ENCODE measurements at places on chromosomes 5 and 9.

GRCh38 chr9:133562611-133563290 lies 28.2 kb downstream of the ADAMTSL2 start:
- DNase-seq: no peak

DNA sequence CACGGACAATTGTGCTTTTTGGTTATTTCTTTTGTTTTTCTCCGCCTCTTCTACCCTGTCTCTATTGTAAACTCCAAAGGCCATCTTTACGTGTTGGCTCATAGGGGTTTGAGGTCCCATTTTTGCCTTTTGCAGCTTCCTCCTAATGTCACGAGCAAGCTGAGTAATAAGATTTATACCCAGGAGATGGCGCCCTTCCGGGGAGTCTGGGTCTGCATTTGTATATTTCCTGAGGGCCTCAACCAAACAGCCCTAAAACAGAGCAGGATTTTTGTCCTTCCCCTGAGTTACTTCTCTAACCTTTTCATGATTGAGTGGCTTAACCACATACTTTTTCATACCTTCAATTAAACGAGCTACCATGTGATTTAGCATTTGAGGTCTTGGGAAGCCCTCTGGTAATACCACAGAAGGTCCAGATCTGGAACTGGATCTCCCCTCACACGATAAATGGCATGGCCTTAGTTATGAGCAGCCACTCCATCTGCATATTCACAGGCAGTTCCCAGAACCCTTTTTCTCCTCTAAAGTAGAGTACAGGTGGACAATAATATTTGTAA lies 11.2 kb upstream of the CFAP95 start:
- DNase-seq: no peak

- no peak for DNase-seq
Observed at GRCh38 chr5:172438319-172438668, 16.0 kb downstream of the SH3PXD2B start.

GRCh38 chr5:14202462-14202861 lies 59.3 kb downstream of the TRIO start:
- no peak for DNase-seq

DNA sequence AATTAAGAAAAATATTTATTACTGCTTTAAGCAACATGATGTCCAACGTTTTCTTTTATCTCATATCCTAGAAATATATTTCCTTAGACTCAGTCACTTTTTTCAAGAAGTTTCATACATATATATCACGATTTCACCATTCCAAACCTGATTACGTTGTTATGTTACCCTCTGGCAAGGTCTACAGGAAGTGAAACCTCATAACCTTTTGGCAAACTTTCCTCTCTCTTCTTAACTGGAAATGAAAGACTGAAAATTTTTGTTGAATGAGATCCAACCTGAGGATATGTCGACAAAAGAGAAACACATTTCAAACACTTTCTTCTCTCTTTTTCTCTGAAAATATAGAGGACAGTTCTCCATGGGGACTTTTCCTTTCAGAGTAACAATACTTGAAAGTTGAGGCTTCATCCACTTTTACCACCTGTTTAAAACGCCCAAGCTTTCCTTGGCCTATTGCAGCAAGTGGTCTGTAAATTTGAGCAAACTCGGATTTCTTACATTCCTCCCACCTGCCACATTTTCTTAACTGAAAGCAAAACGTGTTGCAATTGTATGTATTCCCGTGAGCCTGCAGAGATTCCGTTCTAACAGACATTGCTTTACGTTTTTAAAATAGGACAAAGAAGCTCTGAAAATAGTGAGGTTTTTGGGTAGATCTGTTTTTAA lies 298.1 kb downstream of the CETN3 start:
- DNase-seq: no peak

DNA sequence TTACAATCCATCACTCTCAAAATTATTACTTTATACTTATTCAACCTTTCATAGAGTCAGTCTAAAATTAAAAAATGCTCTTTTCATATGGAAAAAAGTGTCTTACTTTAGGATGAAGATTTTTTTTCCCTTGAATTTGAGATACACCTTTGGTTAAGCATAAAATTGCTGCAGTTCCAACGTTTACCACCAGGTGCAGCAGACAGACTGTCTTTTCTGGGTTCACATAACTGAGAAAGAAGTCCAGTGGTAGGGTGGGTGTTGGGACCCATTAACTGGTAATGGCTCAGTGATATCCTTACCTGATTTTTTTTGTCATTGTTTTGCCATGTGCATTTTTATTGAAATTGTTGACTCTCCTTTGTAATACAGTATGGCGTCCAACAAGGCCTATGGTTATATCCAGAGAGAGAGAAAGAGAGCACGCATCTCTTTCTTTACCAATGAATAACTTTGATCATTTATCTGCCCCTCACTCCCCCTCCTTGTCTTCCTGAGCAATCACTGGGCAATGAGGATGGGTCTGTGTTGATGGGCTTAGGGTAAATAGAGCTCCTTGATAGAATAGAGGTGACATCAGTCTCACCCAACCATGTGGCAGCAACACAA lies 98.4 kb downstream of the FBXL7 start:
- peak; percentile 64 for DNase-seq

- no peak for DNase-seq
Observed at GRCh38 chr5:56206126-56206910, 26.8 kb downstream of the ANKRD55 start.

DNA sequence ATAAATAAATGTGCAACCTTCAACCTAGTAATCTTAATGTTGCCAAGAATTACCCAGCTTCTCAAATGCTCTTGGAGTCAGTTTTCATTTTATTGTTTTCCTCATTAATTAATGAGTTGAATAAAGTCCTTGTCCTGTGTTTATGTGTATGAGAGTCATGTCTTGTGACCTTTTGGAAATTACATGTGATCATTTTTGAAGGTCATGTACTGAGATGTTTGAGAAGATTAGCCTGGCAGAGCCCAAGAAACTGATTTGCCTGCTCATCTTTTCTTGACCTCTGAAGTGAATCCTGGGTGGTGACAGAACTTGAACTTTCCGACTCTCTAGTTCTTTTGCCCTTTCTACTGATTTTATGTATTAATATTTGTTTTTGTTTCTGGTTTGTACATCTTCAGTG lies 15.4 kb downstream of the ANKRA2 start:
- DNase-seq: no peak

GRCh38 chr9:88746029-88746742 lies 211.2 kb downstream of the NXNL2 start:
- no peak for DNase-seq

- DNase-seq: no peak
Observed at GRCh38 chr9:110073356-110073905, 134.5 kb downstream of the C9orf152 start.

DNA sequence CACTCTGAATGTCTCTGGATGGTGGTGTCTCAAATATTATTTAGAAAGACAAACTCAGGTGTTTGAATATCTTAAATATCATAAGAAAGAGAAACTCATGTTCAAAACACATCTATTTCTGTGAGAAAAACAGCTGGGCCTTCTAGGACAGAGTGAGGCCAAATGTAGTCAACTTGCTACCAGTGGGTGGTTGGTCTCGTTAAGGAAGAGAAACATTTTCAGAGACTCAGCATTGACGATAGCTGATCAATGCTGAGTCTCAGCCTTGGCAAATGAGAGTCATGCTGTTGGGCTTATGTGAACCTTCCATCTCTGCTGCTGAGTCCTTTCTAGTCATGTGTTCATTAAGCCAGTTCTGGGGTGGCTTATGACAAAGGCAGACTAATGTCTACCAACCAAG lies 418.0 kb downstream of the CETN3 start:
- no peak for DNase-seq

- DNase-seq: no peak
Observed at GRCh38 chr9:134625361-134626068, 16.1 kb upstream of the COL5A1 start.

GRCh38 chr9:114097613-114098020 lies 1.5 kb downstream of the KIF12 start:
- peak; percentile 51 for DNase-seq

GRCh38 chr5:59275510-59276324 lies 617.8 kb downstream of the PDE4D start:
- peak; percentile 84 for DNase-seq

DNA sequence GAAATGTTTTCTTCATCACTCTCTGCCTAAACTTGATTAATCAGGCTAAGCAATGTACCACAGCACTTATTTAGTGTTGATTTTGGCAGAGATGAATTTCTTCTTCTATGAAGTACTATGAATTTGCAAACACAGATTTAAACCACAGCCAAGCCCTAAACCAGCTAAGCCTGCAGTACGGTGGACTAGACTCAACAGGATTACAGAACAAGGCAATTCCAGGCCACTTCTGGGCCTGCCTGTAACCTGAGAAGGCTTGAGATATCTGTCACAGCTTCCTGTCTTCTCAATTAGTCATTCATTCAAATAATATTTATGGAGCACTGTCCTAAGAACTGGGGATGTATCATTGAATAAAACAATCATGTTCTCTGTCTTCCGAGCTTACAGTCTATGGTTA lies 32.4 kb upstream of the CAST start:
- peak; percentile 44 for DNase-seq

DNA sequence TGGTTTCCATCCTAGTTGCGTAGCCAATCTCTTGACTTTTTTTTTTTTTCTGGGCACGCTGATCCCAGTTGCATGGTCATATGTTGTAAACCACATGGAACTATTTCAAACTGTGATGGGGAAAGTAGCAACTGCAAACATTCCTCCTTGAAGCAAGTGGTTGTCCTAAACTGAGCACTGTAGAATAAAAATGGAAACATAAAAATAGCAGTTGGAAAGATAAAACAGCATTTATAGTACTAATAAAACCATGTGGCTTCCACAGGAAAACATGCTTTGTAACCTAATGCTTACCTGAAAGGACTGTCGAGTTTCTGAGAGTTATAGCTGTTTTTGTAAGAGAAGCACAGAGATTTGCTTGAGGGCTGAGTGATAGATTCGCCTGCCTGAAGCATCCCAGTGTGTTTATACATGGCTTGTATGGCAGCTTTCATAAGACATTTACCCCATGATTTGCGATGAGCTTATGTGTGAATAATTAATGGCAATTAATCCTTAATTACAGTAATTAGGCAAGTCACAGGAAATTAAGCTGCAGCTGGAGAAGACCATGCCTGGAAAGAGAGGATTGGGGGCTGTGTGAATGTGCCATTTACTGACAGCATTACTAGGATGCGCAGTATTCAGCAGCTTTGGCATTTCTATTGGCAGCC lies 136.5 kb downstream of the PBX3 start:
- DNase-seq: no peak

DNA sequence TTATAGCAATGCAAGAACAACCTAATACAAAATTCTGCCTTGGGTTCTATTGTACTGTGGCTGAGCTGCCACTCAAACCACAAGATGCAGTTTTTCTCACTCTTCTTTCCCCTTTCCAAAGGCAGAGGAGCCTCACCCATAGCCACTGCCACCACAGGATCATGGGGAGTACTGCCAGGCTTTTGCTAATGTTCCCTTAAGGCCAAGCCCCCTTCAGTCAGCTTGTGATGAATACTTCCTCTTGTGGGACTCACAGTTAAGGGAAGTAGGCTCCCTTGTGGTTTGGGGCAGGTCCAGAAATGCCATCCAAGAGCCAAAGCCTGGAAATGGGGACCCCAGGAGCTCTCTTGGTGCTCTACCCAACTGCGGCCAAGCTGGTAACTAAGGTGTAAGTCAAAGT lies 258.7 kb downstream of the SPATA31D1 start:
- no peak for DNase-seq

DNA sequence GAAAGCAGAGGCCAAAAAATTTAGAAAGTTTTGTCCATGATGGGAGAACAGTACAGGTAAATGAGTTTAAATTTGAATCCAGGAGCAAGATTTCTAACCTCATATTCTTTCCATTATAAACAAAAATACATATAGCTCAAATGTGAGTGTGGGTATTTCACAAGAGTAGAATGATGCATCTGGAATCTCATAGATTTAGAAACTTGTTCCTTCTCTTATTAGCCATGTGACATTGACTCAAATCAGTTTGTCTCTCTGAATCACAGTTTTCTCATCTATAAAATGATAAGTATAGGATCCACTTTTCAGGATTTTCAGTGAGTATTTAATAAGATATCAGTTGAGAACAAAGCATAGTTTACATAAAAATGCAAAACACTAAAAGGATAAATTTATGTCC lies 436.3 kb upstream of the PAPPA start:
- no peak for DNase-seq

- DNase-seq: no peak
Observed at GRCh38 chr5:154831451-154831850, 19.0 kb downstream of the FAXDC2 start.

- DNase-seq: no peak
Observed at GRCh38 chr9:10000669-10001068, 612.1 kb downstream of the PTPRD start.
